ENCODE measurements at places on chromosomes 12 and 14.

- peak; percentile 48 for DNase-seq
Measured at GRCh38 chr12:20097626-20098025, 270.7 kb upstream of the PDE3A start.

DNA sequence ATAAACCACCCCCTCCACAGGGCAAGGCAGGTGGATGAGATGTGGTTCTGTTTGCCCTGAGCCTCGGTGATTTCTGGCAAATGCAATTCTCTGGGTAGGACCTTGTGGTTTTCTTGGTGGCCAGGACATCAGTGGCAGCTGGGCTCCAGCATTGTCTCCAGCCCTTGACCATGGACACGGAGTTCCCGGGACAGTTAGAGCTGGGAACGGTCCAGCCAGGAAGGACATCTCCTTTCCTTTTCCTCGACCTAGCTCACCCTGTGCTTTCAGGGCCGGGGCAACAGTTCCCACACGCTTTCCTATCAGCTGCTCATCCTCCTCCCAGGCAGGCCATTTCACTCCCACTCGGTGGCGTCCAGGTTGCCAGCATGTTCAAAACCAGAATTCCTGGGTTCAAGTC is 9.2 kb downstream of the SERPINA4 start:
- DNase-seq = no peak

GRCh38 chr12:61397668-61398067 is 862.5 kb upstream of the USP15 start:
- no peak for DNase-seq

GRCh38 chr14:76909266-76909665 is 83.1 kb downstream of the LRRC74A start:
- DNase-seq = no peak

DNA sequence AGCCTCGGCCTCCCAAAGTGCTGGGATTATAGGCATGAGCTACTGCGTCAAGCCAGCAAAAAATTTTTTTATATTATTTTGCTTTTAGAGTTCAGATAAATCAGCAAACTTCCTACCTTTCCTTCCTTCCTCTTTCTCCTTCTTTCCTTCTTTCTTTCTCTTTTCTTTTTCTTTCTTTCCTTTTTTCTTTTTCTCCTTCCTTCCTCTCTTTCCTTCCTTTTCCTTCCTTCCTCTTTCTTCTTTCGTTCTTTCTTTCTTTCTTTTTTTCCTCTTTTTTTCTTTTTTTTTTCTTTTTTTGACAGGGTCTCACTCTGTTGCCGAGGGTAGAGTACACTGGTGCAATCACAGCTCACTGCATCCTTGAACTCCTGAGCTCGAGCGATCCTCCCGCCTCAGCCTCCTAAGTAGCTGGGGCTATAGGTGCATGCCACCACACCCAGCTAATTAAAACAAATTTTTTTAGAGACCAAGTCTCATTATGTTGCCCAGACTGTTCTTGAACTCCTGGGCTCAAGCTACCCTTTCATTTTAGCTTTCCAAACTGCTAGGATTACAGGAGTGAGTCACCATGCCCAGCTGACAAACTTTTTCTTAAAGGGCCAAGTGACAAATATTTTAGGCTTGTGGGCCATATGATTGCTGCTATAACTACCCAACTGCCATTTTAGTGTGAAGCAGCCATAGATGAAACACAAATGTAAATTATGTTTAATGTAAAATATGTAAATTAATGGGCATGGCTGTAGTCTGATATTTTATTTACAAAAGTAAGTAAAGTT is 7.1 kb upstream of the WASHC4 start:
- peak; percentile 55 for DNase-seq

DNA sequence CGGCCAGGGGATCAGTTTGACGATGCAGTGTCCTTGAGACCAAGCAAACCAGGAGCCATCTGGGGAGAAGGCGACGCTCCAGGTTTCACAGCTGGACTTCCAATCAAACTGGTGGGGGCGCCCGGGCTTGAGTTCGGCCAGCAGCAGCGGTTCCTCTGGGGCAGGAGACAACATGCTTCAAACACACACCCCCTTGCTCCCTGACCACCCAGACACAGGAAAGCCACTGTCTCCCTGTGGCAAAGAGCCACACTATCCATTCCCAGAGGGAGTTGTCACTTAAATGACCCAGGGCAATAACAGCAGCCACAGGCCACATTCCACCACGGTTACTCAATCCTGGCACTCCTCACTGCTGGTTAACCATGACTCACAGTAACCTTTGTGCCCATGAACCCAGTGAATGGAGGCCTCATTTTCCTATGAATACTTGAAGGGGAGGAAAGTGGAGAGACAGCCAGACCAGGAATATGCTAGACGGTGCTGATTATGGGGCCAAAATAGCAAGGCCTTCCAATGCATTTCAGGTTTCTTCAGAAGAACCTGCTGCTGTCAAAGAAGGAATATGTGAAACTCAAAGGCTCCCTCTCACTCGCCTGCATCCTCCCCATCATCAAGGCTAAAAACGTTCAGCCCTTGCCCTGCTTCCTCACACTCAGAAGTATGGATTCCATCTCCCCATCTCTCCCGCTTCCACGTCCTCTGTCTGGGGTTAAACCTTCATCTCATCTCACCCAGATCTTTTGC is 8.5 kb downstream of the WSB2 start:
- DNase-seq = peak; percentile 90

DNA sequence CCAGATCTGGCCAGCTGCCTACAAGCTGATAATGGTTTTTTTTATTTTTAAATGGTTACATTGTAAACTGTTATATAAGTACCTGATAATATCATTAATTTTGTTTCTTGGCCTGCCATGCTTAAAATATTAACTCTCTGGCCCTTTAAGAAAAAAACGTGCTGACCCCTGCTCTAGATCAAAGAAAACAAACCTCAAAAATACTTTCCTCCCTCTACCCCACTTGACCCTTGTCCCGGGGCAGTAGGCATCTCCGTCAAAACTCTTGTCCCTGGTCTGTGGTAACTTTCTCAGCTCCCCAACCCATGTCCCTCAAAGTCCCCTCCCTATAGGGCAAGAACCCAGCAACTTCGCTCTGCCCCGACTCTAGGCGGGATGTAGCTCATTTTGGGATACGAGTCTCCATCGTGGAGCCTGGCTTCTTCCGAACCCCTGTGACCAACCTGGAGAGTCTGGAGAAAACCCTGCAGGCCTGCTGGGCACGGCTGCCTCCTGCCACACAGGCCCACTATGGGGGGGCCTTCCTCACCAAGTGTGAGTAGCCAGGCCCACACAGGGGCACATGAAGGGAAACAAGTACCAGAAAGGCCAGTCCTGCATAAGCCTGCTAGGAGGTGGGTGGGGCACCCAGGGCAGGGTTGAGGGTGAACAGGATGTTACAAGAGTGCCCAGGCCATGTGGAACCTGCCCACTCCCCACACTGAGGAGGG is 3.5 kb downstream of the RDH5 start:
- no peak for DNase-seq
